Right atrium auricular region (tissue), 2 donors: ENCODE measurements at places on chromosomes 11 and 22.

DNA sequence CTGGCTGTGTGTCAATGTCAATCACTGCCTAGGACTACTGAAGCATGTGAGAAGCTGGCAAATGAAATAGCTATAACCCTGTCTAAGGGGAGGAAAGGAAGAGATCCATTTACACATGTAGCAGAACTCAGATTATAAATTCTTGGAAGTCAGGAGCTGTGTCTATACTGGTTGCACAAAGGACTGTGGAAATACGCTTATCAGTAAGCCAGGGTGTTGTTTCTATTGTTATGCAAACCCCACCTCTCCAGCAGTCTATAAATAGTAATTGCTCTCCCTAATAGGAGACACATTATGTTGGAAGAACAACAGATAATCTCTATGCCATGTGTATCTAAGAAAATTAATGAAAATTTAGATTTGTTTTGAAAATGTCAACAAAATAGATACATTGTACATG is 693.4 kb upstream of the CCDC90B start:
- no peak for DNase-seq

DNA sequence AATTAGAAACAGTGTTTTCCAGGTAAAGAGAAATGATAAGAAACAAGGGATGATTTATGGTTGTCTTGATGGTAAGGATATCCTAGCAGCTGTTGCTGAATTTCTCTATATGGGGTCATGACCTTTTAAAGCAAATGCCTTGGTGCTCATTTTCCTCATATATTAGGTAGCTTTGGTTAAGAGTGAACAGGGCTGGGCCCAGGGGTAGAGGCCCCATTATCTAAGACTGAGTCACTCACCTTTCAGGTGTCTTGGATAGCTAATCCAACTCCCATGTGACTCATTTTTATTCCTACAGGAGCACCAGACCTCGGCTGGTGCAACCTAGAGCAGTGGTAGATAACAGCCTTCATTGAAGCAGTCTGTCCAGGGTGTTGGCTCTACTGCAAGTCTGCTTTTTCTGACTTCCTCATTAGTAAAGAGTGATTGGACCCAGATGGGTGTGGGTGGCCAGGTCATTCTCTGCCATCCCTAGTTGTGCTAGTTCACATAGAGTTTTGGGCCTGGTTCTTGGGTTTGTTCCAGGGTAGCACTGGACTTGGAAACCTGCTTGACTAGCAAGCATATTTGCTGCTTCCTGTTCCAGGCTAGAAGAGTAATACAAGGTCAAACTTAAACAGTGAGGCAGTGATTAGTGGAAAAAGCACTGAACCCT is 37.4 kb downstream of the CTNND1 start:
- no peak for DNase-seq

GRCh38 chr22:37032535-37033460 is 13.3 kb downstream of the MPST start:
- DNase-seq, result peak; percentile 68

DNA sequence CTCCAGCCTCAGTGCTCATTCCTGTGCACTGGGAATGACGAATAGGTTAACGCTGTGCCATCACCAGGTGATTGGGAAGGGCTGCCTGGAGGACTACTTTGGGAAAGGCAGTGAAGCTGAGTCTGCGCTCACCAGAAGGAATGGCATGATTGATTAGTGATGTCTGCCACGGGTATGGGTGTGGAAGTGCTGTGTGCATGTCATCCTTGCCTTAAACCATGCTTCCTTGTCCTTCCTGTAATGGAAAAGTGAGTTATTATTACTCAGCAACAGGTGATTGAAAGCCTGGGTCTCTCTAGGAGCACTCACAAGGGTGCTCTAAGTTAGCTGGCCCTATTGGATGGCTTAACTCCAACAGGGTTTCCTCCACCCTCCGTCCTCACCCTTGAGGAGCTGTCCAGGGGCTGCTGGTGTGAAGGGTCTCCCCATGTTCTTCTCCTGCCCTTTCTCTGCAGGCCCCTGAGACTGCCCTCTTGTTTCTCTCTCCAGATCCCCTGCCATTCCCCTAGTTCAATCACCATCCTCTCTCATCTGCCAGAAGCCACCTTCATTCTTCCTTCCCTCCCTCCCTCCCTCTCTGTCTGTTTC is 121.9 kb upstream of the NECTIN1 start:
- DNase-seq, result no peak

GRCh38 chr11:101390539-101390938 is 193.3 kb downstream of the TRPC6 start:
- no peak for DNase-seq

GRCh38 chr11:83574519-83574918 is 288.4 kb upstream of the CCDC90B start:
- no peak for DNase-seq

- DNase-seq, result no peak
Measured at GRCh38 chr11:21806947-21807346, 385.9 kb upstream of the ANO5 start.
